Aorta (tissue), 5 donors: ENCODE measurements at places on chromosomes 6 and 20. TPM values are rescaled to one million over a fixed set of nuclear protein-coding genes. Genes with fewer than 3 reads are reported as not detected.

DNA sequence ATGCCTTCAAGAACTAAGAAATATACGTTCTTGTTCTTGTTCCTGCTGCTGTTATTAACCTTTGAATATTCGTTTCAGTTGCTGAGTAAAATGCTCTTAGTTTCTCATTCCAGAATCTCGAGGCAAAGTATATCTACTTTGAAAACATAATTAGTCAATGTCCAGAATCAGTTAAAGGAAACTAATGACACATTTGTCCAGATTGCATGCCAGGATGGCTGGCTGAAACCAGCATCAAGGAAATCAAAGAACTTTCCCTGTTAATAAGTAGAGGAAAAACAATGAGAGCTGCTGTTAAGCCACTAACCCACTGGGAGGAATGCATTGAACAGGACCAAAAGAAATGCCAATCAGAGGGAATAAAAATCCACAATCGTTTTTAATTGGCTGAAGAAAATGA, 196.9 kb downstream of the ALDH8A1 start:
- no peak overlapping the region for H3K27ac ChIP-seq
- no peak overlapping the region for H3K4me3 ChIP-seq
- DNase-seq = no peak

DNA sequence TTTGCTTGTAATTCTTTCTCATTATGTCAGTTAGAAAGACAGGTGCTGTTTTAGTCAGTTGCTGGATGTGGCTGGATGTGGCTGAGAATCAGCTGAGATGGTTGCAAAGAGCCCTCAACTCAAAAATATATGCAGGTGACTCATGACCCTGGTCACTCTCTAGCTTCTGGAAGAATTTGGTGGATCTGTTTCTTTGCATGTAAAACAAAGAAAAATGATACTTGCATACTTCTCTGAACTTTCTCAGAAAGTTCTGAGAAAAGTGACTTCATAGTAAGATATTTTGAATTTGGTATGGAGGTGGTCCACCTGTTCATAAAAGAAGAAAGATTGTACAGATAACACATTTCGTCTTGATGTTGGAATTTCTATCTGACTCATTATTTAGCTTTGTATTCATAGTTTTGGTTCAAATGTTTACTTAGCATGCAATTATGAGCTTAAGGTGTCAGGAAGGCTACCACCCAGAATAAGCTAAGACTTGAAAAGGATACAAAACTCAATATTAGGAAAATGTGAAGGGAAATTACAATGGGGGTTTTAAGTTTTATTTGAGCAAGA, 163.2 kb upstream of the OLIG3 start:
- H3K4me3 ChIP-seq = no peak overlapping the region
- no peaks in the 10 kb centered on the region for H3K4me1 ChIP-seq
- no peaks in the 10 kb centered on the region for H3K27me3 ChIP-seq
- H3K27ac ChIP-seq = no peak overlapping the region
- DNase-seq = no peak

GRCh38 chr6:11604215-11604614, 66.7 kb downstream of the TMEM170B start:
- peaks cover 15% of the 10 kb centered on the region for H3K4me1 ChIP-seq
- H3K4me3 ChIP-seq = no peak overlapping the region
- DNase-seq = no peak

GRCh38 chr6:4510317-4510716, 265.9 kb upstream of the CDYL start:
- H3K4me1 ChIP-seq = no peaks in the 10 kb centered on the region
- no peak overlapping the region for H3K4me3 ChIP-seq
- no peak overlapping the region for H3K27ac ChIP-seq
- no peaks in the 10 kb centered on the region for H3K27me3 ChIP-seq
- DNase-seq = no peak
- no peaks in the 10 kb centered on the region for H3K36me3 ChIP-seq

GRCh38 chr6:53360093-53360912, 11.6 kb upstream of the ELOVL5 start:
- DNase-seq = no peak
- H3K27ac ChIP-seq = peak overlapping the region; percentile 42
- H3K36me3 ChIP-seq = no peaks in the 10 kb centered on the region
- no peaks in the 10 kb centered on the region for H3K4me1 ChIP-seq
- H3K27me3 ChIP-seq = no peaks in the 10 kb centered on the region

DNA sequence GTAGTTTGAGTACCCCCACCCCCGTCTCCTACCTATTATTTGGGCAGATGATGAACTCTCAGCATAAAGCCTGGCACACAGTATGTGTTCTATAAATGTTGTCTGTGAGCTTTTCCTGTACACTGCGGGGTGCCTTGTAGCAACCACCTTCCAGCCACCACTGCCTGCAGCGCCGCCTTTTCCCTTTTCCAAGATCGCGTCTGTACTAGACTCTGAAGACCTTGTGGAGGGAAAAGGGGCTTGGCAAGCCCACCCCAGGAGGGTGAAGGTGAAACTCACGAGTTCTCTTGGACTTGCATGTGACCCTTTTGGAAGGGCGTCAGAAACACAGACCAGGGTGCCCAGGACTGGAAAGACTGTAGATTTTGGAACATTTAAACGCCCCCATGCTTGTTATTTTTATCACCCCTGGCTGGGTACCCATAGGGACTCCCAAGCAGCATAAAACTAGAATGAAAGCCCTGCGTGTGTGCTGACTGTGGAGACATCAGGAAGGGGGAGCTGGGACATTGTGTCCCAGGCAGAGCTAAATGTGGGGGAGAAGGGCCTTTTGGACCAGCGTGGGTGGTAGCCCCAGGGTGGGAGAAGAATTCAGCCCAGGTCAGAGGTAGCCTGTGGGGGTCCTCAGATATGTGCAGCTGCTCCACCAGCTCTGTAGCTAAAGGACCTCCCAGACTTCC, 8.3 kb downstream of the BAK1 start:
- H3K4me3 ChIP-seq = peak overlapping the region; percentile 11
- H3K27me3 ChIP-seq = no peaks in the 10 kb centered on the region
- DNase-seq = no peak

DNA sequence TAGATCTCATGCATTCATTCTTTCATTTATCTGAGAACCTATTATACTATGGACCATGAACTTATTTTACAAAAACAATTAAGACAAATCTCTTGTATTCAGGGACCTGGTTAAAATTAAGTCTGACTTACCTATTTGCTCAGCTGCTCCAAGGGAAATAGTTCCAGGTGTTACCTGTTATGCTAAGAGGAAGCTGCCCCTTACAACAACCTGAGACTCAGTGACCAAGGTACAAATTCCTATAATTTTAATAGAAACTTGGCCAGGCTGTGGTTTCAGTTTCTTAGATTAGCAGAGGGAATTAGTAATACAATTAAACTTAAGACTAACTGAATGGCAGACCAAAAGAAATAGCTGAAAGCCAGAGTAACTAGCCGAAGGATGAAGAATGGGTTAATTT, 48.2 kb upstream of the GMPR start:
- no peaks in the 10 kb centered on the region for H3K4me1 ChIP-seq
- no peaks in the 10 kb centered on the region for H3K36me3 ChIP-seq
- DNase-seq = no peak
- no peak overlapping the region for H3K27ac ChIP-seq
- no peaks in the 10 kb centered on the region for H3K27me3 ChIP-seq
- no peak overlapping the region for H3K4me3 ChIP-seq

DNA sequence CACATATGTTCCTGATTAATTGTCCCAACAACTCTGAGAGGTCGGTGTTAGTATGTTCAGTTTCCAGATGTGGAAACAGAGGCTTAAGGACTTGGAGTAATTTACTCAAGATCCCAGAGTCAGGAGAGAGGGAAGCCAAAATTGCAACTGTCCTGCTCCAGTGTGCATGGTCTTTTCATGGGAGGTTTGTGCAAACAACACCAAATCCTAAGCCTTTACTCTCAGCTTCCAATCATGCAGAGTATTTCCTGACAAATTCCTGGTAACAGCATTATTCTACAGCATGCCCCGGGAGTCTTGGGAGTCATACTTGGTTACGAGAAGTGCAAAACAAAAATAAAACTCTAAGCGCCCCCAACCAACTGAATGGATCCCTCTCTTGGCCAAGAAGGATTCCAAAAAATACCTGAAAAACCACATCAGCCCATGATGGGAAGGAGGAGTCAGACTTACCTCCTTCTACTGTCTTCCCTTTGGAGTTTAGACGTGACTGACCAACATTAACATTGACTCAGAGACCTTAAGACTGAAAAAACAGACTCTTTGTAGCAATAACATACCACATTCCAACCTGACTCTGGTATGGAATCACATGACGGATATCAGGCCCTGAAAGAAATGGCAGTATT, 30.8 kb upstream of the PPP1R3G start:
- no peak overlapping the region for H3K4me3 ChIP-seq
- no peaks in the 10 kb centered on the region for H3K27me3 ChIP-seq
- no peaks in the 10 kb centered on the region for H3K4me1 ChIP-seq
- no peak overlapping the region for H3K27ac ChIP-seq

GRCh38 chr6:27867051-27867944, 44.9 kb downstream of the OR2B2 start:
- no peaks in the 10 kb centered on the region for H3K36me3 ChIP-seq
- H3K4me3 ChIP-seq = peak overlapping the region; percentile 35
- peak; percentile 89 for DNase-seq
- H3K4me1 ChIP-seq = no peaks in the 10 kb centered on the region
- H3K27me3 ChIP-seq = no peaks in the 10 kb centered on the region
- no peak overlapping the region for H3K27ac ChIP-seq

GRCh38 chr20:35174458-35175216, 2.8 kb downstream of the PROCR start:
- H3K4me1 ChIP-seq = no peaks in the 10 kb centered on the region
- no peak for DNase-seq
- no peak overlapping the region for H3K27ac ChIP-seq
- no peaks in the 10 kb centered on the region for H3K27me3 ChIP-seq
- H3K36me3 ChIP-seq = no peaks in the 10 kb centered on the region

DNA sequence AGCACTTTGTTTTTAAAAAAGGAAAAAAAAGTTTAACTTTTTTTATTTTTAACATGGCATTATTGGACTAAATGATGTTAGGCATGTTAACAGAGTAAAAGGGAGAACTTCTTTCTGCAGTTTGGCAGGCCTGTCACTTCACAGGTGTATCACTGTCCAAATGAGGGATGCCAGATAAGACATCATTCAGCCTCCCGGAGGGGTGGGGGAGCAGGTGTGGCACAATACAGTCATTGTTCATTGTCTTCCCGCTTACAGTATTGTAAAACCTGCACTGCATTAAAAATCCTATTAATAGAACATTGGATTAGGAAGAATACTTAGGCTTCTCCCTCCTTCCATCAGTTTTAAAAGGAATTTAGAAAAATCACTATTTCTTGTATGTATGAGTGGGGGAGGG, 80.7 kb downstream of the CARMIL1 start:
- H3K36me3 ChIP-seq = no peaks in the 10 kb centered on the region
- DNase-seq = no peak
- H3K4me3 ChIP-seq = no peak overlapping the region
- H3K27ac ChIP-seq = peak overlapping the region; percentile 57
- no peaks in the 10 kb centered on the region for H3K27me3 ChIP-seq

DNA sequence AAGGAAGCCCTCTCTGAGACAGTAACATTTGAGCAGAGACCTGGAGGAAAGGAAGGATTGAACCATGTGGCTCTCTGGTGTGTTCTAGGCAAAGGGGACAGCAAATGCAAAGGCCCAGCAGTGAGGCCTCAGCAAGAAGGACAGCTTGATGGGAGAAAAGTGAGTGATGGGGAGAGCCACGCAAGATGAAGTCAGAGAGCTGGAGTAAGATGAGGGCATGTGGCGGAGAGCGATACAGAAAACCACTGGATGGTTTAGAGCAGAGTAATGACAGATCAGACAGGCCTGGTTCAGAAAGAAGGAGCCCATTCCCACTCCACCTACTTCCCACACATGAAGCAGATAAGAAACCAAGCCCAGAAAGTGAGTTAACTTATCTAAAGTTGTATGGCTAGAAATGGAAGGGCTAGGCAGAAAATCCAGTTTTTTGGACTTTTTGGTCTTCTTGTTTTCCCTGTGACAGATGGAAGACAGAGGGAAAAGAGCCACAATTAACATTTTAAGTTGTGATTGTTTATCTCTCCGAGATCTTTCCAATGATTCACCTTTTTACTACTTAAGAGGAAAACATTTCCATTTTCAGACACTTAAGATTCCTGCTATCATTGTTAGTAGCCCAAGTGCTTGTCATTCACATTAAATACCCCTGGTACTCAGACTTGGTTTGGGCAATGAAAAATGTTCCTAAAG, 723 bp upstream of the SNPH start:
- DNase-seq = no peak
- H3K4me1 ChIP-seq = no peaks in the 10 kb centered on the region
- no peak overlapping the region for H3K27ac ChIP-seq
- peak overlapping the region; percentile 89 for H3K4me3 ChIP-seq

- peaks cover 15% of the 10 kb centered on the region for H3K36me3 ChIP-seq
- H3K4me1 ChIP-seq = no peaks in the 10 kb centered on the region
- no peak overlapping the region for H3K27ac ChIP-seq
These were observed 52.6 kb upstream of the SLC22A1 start for GRCh38 chr6:160069050-160069454.

- no peaks in the 10 kb centered on the region for H3K4me1 ChIP-seq
- no peak for DNase-seq
- no peaks in the 10 kb centered on the region for H3K36me3 ChIP-seq
- no peak overlapping the region for H3K27ac ChIP-seq
- H3K27me3 ChIP-seq = no peaks in the 10 kb centered on the region
These were observed 39.9 kb downstream of the SGK1 start for GRCh38 chr6:134278000-134278399.

DNA sequence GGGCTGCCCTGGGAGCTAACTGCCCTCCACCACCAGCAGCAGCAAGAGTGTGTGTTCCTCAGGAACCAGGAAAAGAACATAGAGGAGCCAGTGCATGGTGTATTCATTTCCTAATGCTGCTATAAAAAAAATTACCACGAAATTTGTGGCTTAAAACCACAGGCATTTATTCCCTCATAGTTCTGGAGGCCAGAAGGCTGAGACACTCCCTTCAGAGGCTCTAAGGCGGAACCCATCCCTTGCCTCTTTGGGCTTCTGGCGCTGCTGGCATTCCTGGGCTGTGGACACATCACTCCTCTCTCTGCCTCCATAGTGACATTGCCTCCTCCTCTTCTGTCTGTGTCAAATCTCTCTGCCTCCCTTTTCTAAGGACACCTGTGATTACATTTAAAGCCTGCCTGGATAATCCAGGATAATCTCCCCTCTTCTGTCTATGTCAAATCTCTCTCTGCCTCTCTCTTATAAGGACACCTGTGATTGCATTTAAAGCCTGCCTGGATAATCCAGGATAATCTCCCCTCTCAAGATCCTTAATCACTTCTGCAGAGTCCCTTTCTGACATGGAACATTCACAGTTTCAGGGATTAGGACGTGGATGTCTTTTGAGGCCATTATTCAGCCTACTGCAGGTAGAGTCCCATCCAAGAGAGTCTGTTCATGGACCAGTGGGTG, 54.7 kb downstream of the NDUFAF5 start:
- H3K27me3 ChIP-seq = no peaks in the 10 kb centered on the region
- H3K4me3 ChIP-seq = no peak overlapping the region
- no peaks in the 10 kb centered on the region for H3K4me1 ChIP-seq
- DNase-seq = no peak
- H3K36me3 ChIP-seq = no peaks in the 10 kb centered on the region

C20orf204 gene
- 1.7 TPM for total RNA-seq

CRYBG1 gene
- total RNA-seq = 12.7 TPM

EEF1E1 gene
- total RNA-seq = 17.9 TPM

CST2 gene
- 0.75 TPM for total RNA-seq

BTN1A1 gene
- not detected for total RNA-seq

COL19A1 gene
- total RNA-seq = 1.8 TPM

RBPJL gene
- not detected for total RNA-seq

MAP3K4 gene
- total RNA-seq = 39.7 TPM
